HepG2 (cell line): ENCODE measurements at places on chromosomes 5 and 9.

- peak; percentile 23 for DNase-seq
Measured at GRCh38 chr5:1227667-1228066, 2.5 kb downstream of the SLC6A18 start.

DNA sequence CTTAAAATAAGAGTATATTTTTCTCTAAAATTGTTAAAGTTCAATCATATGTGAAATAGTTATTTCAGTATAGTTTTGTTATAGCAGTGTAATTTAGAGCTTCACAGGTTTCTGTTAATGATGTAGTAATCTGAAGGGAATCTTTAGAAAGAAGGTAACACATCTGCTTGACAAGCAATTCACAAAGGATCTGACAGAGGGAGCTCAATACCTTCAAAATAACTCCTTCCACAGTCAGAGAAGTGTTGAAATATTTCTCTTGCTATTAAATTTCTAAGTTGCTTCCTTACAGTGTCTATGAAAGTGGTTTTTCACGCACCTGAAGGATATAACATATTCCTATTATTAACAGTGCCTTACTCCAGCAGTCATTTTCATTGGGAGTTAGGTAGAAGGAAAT, 44.9 kb downstream of the SLC25A51 start:
- DNase-seq: no peak

GRCh38 chr9:1743121-1743960, 271.8 kb upstream of the SMARCA2 start:
- no peak for DNase-seq

- DNase-seq: no peak
Measured at GRCh38 chr5:95068289-95068910, 216.5 kb downstream of the MCTP1 start.

- peak; percentile 62 for DNase-seq
Measured at GRCh38 chr5:134184155-134185135, 7.7 kb upstream of the SKP1 start.

DNA sequence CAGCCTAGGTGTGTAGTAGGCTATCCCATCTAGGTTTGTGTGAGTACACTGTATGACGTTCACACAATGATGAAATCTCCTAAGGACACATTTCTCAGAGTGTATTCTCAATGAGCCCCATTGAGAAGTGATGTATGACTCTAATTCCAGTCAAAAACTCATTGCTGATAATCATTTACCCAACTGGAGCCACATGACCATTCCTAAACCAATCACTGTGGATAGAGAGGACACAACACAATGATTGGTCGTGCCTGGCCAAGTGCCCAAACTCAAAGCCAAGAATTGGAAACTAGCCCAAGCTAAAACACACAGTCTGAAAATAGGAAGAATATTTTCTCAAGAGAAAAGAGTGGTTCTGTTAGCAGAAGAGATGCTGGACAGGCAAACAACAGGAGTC, 191.2 kb downstream of the ZNF462 start:
- no peak for DNase-seq
